Effector CD4-positive, alpha-beta T cell (primary cell): ENCODE measurements at places on chromosomes 3 and 15.

GRCh38 chr3:194107107-194107506 is 28.8 kb upstream of the HES1 start:
- DNase-seq: no peak

DNA sequence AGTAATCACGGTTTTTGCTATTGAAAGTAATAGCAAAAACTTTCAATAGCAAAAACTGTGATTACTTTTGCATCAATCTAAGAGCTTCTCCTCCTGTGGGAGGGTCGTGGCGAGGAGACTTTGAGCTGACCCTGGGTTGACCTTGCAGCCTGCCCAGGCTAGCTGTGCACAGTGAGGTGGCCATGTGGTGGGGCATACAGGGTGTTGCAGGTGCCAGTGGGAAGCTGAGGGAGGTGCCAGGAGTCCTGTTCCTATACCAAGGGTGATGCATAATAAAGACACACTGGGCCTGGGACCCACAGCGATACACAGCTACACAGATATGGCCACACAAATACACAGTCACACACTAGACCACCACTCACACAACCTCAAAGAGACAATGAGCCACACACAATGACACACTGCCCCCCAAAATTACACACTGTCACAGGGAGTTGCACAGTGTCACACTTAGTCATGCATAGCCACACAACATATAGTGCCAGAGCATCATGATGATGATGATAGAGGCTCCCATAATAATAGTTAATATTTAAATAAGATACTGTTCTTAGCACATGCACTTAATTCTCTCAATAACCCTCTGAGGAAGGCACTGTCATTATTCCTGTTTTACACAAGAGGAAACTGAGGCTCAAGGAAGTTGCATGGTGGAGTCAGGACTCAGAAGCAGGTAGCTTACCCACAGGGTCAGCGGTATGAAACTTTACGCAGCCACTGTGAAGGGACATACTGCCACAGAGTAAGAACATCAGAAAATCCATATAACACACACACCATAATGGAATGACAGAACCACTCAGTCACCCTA is 6.3 kb downstream of the PLCD1 start:
- no peak for DNase-seq

DNA sequence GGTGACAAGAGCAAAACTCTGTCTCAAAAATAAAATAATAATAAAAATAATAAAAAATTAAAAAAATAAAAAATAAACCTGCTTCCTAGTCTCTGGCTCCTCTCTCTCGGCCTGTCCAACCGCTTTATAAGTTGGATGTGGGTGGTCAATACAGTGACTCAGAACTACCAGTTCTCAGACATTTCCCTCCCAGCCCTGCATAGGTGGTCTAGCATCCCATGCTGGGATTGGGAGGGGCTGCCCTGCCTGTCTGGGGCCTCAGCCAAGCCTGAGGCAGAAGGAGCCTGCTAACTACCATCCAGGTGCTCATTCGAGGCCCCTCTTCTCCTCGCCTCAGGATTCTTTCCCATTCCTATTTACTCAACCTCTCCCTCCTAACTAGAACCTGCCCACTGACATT is 33.3 kb upstream of the BLM start:
- no peak for DNase-seq

DNA sequence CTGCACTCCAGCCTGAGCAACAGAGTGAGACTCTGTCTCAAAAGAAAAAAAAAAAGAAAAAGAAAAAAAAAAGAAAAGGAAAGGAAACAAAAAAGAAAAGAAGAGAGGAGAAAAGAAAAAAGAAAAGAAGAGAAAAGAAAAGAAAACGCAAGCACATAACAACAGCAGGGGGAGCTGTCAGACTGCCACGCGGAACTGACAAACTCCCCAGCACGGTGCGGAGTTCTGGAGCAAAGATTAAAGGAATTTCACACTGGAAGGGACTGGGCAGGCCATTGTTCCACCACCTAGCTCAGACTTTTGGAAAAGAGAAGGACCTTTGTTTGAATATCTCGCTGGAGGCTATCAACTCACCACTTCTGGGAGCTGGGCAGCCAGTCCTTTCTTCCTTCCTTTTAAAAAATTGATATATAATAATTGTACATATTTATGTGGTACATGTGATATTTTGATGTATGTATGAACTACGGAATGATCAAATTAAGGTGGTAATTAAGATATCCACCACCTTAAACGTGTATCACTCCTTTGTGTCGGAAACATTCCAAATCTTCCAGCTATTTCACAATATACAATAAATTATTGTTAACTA is 40.5 kb downstream of the DPPA2 start:
- no peak for DNase-seq

DNA sequence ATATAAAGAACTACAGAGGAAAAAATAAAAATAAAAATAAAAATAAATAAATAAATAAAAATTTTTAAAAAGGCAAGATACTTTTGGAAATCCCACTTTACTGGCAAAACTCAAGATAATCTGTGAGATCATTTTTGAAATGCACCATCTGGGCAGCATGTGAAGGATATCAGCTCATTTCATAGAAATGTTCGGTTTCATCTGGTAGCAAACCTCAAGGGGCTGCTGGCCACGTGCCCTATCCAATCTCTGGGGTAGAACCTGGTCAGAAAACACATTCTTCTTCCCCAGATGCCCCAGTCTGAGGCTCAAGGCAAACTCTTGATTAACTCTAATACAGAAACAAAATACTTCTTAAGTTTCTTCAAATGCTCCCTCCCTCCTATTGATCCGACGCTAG is 166.0 kb downstream of the FMN1 start:
- DNase-seq: no peak

DNA sequence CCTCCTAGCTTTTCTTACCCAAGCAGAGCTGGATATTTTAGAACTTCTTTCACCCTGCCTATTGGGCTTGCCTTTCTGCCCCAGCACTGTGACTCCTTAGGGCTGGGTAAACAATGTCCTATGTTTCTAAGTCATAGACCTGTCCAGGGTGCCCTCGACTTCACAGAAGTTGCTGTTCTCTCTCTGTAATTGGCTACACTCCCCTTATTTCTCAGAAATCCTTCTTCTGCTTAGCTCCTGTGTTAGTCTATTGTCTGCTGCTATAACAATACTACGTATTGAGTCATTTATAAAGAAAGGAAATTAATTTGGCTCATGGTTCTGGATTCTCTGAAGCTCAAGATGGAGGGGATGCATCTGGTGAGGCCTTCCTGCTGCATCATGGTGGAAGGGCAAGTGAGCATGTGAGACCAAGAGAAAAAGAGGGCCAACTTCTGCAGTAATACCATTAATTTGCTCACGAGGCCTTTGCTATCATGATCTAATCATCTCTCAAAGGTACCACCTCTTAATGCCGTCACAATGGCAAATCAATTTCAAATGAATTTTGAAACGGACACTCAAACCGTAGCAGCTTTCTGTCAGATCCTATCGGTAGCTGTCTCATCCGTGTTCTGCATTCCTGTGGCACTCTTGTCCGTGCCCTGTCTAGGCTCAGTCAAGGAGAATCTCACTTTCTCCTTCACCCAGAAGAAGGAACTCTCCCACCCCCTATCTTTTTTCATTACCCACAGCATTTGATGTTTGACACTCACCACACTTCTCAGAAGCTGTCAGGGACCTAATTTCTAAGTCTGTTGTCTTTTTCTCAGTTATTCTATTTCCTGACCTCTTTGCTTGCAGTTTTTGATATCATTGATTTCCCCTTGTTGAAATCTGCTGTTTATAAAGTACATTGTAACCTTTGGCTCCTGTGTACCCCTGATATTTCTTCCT is 22.3 kb upstream of the GPR171 start:
- DNase-seq: no peak

DNA sequence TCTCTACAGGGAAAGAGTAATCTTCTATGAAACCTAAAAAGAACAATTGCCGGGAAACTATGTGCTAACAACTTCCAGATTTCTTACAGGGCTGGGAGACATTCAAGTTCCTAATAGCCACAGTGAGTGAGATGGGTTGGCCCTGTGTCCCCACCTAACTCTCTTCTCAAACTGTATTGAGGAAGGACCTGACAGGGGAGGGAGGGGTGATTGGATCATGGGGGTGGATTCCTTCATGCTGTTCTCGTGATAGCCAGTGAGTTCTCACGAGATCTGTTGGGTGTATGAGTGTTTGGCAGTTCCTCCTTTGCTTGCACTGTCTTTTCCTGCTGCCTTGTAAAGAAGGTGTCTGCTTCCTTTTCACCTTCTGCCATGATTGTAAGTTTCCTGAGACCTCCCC is 958.7 kb downstream of the AGBL1 start:
- no peak for DNase-seq

DNA sequence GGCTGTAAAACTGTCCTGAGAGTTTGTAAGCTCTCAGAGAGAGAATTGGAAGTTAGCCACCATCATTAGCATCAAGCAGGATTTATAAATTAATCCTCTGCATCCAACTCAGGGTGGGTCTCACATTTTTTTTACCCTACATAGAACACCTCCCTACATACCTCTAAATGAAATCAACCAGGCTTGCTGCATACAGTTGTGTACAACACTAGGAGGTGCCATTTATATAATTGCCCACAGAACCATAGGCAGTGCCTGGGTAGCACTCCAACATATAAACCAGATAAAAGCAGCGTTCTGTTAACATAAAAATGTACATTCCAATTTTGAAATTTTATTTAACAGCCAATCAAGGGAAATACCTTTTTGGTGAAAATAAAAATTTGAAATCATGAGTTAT is 48.2 kb upstream of the SELENOK start:
- DNase-seq: no peak

DNA sequence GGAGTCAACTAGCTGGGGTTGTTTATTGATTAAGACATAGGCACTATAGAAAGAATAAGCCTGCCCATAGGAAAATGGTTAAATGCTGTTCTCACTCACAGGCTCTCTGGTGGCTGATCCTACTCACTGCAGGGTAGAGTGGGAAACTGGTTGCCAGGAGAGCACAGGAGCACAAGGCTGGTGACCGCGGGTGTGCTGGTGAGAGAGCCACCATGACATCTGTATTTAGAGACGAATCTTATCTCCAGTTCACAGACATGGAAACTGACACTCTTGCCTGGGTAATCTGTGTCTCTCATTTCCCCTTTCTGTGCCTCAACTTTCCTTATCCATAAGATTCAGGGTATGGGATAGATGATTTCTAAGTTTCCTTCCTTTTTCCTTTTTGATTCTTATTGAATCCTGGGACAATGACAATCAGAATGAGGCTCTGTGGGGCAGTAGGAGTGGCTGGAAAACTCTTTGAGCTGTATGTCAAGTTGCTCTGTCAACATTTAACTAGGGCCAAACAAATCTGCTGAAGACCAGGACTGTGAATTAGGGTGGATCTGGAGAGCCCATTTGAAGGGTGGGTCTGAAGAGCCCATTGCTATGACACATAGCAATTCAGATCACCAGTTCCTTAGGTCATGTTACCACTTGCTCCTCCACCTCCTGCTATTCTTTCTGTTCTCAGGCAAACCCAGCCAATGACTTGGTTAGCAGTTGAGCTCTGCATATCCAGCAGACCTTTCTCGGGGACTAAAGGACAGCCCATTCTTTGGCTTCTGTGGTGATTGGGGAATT is 286.1 kb upstream of the TBL1XR1 start:
- DNase-seq: no peak

DNA sequence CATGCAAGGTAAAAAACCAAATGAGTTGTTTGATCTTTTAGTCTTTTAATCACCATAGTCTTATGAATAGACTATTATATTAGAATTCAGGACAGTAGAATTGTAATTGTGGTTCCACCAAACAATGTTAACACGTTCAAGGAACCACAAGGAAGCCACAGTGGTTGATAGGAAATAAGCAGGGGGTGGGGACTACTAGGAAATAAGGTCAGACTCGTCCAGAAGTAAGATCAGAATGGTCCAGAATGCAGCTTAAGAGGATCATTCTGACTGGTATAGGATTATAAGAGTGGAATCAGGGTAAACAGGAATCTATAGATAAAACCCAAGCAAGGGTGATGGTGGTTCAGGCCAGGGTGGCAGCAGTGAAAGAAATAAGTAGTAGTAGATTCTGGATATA is 7.5 kb downstream of the MYNN start:
- DNase-seq: no peak

- no peak for DNase-seq
Observed at GRCh38 chr15:91634179-91634578, 219.3 kb upstream of the SLCO3A1 start.

GRCh38 chr3:25589104-25589782 is 75.5 kb downstream of the TOP2B start:
- DNase-seq: no peak

DNA sequence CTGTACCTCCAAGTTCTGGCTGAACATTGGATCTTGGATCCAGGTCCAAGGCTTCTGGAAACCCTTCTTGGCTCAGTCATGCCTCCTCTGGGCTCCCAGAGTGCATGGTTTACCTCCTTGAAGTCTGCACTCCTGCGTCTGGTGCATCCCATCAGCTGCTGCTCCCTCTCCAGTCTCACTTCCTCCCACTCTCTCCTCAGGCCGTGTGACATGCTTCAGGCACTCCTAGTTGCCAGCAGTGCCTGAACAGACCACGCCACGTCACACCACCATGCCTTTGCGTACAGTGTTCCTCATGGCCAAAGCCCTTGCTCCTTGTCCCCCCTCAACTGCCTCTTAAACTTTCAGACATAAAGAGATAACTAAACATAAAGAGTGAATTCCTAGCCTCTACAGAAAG is 5.7 kb downstream of the GPR27 start:
- DNase-seq: no peak

GRCh38 chr15:87619161-87619960 is 637.2 kb downstream of the NTRK3 start:
- DNase-seq: no peak

DNA sequence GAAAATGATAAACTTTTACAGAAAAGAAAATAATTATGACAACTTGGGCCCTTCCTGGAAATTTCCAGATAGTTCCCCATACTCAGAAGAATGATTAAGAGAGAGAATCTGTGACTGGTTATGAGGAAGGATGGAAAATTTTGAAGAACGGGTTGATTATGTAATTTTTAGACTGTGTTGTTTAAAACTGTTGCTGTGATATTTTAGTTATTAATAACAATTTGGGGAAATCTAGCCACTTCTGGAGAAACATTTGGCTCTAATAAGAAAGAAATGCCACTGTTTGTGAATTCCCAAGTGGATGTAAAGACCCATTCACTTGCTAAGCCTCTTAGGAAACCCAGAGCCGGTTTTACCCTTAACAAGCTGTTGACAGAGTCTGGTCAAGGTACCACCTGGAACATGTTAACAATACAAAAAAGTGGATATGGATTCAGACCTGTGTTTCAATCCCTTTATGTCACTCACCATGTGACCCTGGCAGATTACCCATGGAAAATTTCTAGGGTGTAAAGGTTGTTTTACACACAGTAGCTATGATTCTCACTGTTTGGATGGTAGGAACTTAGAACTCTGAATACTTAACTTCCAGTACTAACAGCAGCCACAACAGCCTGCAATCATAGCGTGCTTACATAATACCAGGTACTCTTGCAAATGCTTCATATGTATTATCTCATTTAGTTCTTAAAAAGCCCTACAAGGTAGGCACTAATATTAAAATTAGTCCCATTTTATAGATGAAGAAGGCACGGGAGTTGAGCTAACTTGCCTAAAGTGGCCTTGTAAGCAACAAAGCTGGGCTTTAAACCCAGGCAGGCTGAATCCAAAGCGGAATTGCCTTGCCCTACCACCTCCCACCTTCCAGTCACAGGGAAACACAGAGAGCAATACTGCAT is 32.0 kb downstream of the ZBTB38 start:
- no peak for DNase-seq

GRCh38 chr3:51378726-51379125 is 6.4 kb upstream of the MANF start:
- no peak for DNase-seq

- no peak for DNase-seq
Observed at GRCh38 chr15:82699726-82700125, 9.9 kb downstream of the AP3B2 start.
